Activated CD4-positive, alpha-beta T cell treated with anti-CD3 and anti-CD28 coated beads, Interleukin-2, amount 10 ng/mL, durations not matched to agents 24 days and 14 days (primary cell): ENCODE measurements at places on chromosomes 2 and 18. TPM values are rescaled to one million over a fixed set of nuclear protein-coding genes. Genes with fewer than 3 reads are reported as not detected.

DNA sequence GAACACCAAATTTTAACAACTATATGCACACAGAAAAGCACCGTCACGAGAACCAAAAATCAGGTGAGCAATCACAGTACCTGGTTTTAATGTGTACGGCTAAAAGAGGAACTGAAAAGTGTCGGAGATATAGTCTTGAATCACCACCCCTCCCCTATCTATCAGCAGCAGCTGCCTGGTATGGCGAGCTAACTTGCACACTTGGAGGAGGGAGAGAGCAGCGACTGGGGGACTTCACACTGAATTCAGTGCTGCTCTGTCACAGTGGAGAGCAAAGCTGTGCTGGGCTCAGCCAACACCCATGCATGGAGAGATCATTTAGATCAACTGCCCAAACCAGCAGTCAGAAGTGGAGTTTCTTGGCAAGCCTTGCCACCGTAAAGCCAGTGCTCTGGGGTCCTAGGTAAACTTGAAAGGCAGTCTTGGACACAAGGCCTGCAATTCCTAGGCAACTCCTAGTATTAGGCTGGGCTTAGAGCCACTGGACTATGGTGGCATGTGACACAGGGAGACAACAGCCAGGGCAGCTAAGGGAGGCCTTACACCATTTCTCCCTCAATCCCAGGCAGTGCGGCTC lies 89.2 kb upstream of the CD226 start:
- peaks cover 45% of the 10 kb centered on the region for H3K36me3 ChIP-seq
- H3K27ac ChIP-seq, result no peak overlapping the region
- DNase-seq, result no peak
- H3K27me3 ChIP-seq, result no peaks in the 10 kb centered on the region
- H3K4me1 ChIP-seq, result no peaks in the 10 kb centered on the region

GRCh38 chr2:194750926-194751325 lies 906.1 kb upstream of the SLC39A10 start:
- no peak overlapping the region for H3K4me3 ChIP-seq
- H3K27ac ChIP-seq, result no peak overlapping the region
- H3K4me1 ChIP-seq, result no peaks in the 10 kb centered on the region
- H3K36me3 ChIP-seq, result no peaks in the 10 kb centered on the region

GRCh38 chr2:188367164-188367563 lies 75.5 kb downstream of the GULP1 start:
- no peak for DNase-seq
- H3K36me3 ChIP-seq, result no peaks in the 10 kb centered on the region
- H3K4me3 ChIP-seq, result no peak overlapping the region
- H3K27ac ChIP-seq, result no peak overlapping the region

GRCh38 chr2:126966601-126967000 lies 67.9 kb downstream of the TEX51 start:
- H3K4me3 ChIP-seq, result no peak overlapping the region
- no peak for DNase-seq
- peaks cover 47% of the 10 kb centered on the region for H3K27me3 ChIP-seq
- no peaks in the 10 kb centered on the region for H3K4me1 ChIP-seq
- H3K27ac ChIP-seq, result no peak overlapping the region

DNA sequence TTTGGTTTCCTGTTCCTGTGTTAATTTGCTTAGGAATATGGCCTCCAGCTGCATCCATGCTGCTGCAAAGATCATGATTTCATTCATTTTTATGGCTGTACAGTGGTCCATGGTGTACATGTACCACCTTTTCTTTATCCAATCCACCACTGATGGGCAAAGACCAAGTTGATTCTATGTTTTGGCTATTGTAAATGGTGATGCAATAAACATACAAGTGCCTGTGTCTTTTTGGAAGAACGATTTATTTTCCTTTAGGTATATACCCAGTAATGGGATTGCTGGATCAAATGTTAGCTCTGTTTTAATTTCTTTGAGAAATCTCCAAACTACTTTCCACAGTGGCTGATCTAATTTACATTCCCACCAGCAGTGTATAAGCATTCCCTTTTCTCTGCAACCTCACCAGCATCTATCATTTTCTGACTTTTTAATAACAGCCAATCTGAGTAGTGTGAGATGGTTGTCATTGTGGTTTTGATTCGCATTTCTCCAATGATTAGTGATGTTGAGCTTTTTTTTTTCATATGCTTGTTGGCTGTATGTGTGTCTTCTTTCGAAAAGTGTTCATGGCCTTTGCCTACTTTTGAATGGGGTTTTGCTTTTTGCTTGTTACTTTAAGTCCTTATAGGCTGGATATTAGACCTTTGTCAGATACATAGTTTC lies 19.4 kb downstream of the EXOC6B start:
- H3K36me3 ChIP-seq, result peaks cover 7% of the 10 kb centered on the region
- no peak overlapping the region for H3K4me3 ChIP-seq
- no peaks in the 10 kb centered on the region for H3K27me3 ChIP-seq
- H3K4me1 ChIP-seq, result no peaks in the 10 kb centered on the region
- no peak overlapping the region for H3K27ac ChIP-seq

- H3K4me1 ChIP-seq, result peaks cover 16% of the 10 kb centered on the region
- peaks cover 15% of the 10 kb centered on the region for H3K27me3 ChIP-seq
- no peak overlapping the region for H3K27ac ChIP-seq
- H3K36me3 ChIP-seq, result no peaks in the 10 kb centered on the region
Observed at GRCh38 chr18:76997951-76998808, 134.4 kb downstream of the MBP start.

Gene FEV
- total RNA-seq, result not detected in 2 replicates

Gene NR4A2
- total RNA-seq, result 13.2 and 14.1 TPM in 2 replicates

Gene MBOAT2
- 5.0 and 5.3 TPM in 2 replicates for total RNA-seq

Gene HOXD4
- total RNA-seq, result not detected in 2 replicates

Gene CRYBA2
- total RNA-seq, result not detected in 2 replicates

Gene ADAM17
- 25.6 and 26.5 TPM in 2 replicates for total RNA-seq

Gene PDE11A
- total RNA-seq, result not detected in 2 replicates

Gene RPRM
- not detected in 2 replicates for total RNA-seq

Gene NPHP1
- 0.21 and 0.44 TPM in 2 replicates for total RNA-seq
